ENCODE measurements at places on chromosomes 12 and 14.
A peak's percentile ranks its signal among the peaks of the same experiment; 100 is the strongest.

DNA sequence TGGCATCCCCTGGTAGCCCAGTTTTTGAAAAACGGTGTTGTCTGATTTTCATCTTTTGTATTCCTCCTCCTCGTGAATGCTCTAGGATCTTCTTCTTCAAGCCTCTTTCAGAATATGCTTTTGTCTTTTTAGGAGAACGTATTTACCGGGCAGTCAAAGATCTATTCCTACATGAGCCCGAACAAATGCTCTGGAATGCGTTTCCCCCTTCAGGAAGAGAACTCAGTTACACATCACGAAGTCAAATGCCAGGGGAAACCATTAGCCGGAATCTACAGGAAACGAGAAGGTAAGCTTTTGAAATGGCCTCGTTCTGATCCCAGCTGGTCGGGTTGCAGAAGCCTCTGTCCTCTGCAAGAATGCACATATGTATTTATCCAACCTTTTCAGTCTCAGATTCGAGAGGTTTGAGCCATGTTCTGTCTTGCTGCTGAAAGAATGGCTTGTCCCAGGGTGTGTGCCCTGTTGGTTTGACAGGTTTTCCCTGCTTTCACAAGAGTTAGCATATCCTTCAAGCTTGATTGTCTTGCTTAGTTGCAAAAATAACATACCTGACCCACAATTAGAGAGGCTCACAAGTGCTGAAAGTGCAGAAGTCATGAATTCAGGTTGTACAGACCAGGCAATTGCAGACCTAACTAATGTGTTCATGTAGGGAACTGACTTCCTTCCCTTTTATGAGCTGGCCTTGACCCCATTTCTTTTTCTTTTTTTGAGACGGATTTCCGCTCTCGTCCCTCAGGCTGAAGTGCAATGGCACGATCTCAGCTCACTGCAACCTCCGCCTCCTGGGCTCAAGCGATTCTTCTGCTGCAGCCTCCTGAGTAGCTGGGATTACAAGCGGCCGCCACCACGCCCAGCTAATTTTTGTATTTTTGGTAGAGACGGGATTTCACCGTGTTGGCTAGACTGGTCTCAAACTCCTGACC, 6.8 kb downstream of the KMT5A start:
- DNase-seq = no peak

DNA sequence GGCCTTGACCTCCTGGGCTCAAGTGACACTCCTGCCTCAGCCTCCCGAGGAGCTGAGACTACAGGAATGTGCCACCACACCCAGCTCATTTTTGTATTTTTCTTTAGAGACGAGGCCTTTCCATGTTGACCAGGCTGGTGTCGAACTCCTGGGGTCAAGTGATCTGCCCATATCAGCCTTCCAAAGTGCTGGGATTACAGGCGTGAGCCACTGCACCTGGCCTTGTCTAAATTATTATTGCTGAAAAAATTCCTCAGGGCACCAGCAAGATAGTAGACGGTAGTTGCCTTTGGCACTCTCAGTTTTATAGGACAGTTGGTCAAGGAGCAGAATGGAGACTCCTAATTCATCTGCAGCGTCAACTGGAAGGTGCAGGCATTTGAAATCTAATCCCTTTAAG, 2.5 kb upstream of the AICDA start:
- DNase-seq = no peak

DNA sequence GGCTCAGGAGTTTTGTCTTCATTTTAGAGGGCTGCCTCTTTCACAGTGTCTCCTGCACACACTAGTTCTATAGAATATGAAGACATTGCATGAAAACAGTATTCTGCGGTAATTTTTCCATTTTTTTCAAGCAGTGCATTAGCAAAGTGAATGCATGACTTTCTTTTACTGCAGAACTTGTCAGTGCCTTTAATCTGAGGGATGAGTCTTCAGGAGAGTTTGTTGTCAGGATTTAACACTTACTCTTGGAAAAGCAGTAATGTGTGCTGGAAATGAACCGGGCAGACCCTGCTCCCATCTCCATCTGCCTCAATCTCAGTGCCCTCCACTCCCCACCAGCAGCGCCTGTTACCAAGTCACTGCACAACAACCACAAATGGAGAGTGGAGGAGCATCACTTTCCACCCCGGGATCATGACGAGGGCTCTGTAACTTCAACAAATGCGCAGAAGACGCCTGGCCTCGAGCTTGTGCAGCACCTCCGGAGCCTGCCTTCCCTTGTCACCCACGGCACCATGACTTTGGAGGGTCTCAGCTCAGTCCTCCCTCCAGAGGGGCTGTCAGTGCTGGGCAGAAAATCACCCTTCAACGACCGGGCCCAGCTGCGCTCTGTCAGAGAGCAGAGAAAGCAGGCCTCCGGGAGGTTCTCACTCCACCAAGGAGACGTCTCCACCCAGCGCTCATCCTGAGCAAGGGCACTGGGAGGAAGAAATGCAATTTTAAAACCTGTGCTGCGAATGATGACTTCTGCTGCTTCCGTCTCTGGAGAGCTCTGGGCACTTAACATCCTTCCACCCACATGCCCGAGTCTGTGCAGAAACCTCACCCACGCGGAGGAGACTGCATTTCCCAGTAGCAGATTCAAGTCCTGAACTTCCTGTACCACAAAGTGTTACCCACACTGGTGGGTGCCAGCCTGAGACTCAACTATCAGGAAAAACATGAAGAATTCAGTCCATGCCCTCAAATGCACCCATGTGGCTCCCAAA, 255.7 kb downstream of the ADGRD1 start:
- DNase-seq = no peak

DNA sequence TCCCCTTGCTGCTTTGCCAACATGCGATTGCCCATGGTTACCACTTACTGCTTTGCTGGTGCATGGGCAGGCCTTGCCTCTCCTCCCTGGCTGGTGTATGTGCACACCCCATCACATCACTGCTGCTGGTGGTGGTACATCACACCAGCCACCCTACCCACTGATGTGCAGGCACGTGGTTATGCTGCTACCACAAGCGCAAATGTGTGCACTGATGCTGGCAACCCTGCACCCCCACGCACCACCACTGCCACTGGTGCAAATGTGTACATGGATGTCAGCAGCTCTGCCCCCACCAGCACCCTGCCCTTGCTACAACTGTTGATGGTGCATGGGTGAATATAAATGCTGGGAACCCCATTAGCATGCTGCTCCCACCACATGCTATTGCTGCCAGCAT, 261.7 kb downstream of the AEBP2 start:
- no peak for DNase-seq

DNA sequence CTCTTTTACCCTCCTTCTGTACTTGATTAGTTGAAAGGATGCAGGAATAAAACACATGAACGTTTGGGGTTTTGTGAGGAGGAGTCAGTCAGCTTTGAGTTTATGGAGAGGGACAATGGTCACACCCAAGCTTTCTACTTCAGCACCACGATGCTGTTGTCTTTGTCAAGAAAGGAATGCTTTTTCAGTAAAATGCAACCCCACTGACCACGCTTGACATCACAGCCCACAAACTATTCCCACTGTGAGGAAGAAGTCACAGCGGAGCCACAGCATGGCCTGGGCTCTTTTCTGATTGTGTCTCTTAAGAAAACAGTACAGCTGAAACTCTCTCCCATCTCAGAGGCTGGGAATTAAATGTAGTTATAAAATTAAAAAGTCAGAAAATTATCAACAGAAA, 135.2 kb downstream of the APAF1 start:
- DNase-seq = no peak

DNA sequence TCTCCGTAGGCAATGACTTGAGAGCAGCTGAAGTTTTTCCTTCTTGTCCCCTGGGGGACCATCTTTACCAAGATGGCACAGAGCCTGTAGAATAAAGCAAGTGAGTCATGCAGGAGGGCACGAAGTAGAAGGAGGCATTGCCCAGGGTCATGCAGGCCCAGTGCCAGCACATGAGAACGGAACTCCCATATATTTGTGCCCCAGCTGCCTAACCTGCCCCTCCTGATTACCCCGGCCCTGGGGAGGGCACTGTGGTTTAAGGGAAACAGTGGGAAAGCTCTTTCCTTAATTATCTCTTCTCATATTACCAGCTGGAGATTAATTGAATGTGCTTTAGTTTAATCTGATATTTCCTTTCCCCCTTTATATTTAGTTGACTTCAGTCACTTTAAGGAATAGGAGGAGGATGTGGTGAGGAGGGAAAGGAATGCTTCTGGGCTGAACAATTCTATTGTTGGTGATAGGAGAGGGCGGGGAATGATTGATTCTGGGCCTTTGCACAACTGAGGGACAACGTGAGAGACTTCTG, 51.9 kb downstream of the RASSF8 start:
- DNase-seq = peak; percentile 30

- no peak for DNase-seq
Measured at GRCh38 chr14:35369701-35370191, 34.8 kb downstream of the NFKBIA start.

GRCh38 chr12:98559666-98560065, 33.8 kb upstream of the SLC25A3 start:
- no peak for DNase-seq

DNA sequence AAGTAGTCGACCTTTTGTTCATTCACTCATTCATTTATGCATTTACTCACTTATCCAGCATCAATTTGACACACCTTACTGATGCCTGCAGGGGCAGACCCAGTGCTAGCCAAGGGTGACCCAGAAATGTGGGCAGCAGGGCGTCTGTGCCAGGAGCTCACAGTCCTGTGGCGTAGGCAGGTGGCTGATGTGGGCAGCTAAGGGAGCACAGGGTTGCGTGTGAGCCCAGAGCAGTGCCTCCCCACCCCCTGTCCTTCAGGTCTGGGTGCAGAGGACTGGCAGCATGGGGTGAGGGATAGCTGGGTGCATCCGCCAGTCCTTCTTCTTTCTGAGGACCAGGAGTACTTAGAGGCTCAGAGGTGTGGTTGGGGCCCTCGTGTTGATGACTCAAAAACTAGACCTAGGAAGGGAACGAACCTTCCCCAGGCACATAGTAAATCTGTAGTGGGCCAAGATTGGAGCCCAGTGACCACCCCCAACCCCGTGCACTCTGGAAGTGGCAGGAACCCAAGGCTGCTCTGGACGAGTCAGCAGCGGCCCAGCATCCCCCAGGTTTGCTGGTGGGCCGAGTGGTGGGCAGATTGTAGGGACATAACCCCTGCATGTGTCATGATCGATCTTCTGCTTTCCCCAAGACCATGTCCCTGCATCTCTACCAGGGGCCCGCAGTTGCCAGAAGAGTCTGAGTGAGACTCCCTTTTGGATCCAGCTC, 63.9 kb downstream of the BEGAIN start:
- DNase-seq = no peak

DNA sequence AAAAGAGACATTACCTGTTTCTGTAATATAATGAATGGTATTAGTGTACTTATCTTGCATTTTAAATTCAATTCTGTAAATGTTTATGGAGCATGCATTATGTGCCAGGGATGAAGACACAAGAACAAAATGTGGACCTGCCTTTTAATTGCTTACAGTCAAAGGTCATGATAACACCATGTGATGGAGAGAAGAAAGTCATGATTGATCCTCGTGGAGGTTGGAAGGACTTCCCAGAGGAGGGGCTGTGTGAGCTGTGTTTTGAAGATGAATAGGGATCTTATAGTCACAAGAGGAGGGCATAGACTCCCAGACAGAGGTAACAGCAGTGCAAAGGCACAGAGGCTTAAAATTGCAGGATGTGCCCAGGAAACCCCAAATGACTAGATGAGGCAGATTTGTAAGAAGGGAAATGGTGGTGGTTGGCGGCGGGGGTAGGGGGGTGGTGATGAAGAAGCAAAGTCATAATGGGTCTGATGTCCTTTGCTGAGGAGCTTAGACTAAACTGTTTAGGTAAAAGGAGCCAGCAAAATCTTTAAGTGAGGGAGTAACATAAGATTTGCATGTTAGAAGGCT, 151.5 kb downstream of the PRKCH start:
- DNase-seq = no peak

- no peak for DNase-seq
Measured at GRCh38 chr12:99066726-99067125, 421.6 kb downstream of the APAF1 start.

- no peak for DNase-seq
Measured at GRCh38 chr12:17456486-17456885, 633.5 kb downstream of the RERGL start.

- no peak for DNase-seq
Measured at GRCh38 chr12:52976574-52977071, 27.7 kb downstream of the KRT18 start.

- DNase-seq = no peak
Measured at GRCh38 chr14:59221568-59221967, 33.1 kb downstream of the DAAM1 start.

DNA sequence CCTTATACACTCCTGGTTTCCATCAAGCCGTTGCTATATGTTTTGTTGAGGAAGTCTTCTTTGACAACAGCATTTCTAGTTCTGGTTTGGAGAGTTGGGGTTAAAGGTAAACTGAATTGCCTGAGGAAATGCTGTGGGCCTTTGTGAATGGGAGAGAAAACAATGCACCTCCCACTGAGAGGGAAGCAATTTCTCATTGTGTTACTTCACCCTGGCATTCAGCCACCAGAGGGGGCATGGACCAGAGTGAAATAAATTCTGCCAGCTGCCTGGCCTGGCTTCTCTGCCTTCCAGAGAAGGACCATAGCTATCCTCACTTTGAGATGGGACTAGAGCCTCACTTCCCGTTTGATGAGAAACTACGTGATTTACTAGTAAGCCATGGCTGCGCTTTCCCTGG, 475.3 kb downstream of the EGLN3 start:
- DNase-seq = peak; percentile 58

GRCh38 chr12:121072147-121072546, 33.1 kb upstream of the OASL start:
- DNase-seq = no peak

- DNase-seq = no peak
Measured at GRCh38 chr14:24838945-24839616, 205.1 kb upstream of the GZMB start.

DNA sequence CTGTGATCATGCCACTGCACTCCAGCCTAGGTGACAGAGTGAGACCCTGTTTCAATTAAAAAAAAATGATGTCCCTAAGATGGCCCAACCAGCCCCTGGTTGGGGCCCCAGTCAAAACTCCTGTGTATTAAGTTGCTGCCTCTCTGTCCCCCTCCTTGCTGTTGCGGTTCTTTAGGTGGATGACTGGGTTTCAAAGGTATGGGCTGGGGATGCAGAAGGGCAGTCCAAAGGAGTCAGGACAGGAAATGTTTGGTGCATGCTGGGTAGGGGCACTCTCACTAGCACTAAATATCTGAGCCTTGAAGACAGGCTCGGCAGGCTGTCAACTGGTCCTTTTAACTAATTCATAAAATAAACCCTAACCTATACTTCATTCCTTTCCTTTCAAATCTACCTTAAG, 12.0 kb upstream of the PIP4K2C start:
- DNase-seq = no peak

DNA sequence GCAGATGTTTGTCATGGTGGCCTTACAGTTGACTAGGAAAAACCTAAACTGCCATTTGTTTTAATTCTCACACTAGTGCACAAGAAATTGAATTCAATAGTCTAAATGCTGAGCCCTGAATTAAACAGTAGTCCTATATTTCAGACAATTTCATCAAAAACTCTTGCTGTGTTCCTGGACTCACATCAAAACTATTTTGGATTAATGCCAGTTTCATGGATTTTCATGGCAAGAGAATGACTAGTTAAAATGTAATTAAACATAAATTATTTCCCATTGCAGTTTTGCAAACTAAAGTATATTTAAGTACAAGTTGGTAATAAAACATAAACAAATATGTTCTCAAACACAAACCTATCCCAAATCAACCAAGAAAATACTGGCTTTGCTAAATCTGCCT, 468.0 kb upstream of the PRICKLE1 start:
- no peak for DNase-seq

Measured in Calu3 (cell line).